ENCODE measurements at places on chromosomes 16 and 17. TPM values are rescaled to one million over a fixed set of nuclear protein-coding genes. Genes with fewer than 3 reads are reported as not detected.

SLC6A2 gene
- total RNA-seq, result not detected

GRCh38 chr17:1123921-1124715, 55.7 kb downstream of the ABR start:
- no peak for DNase-seq

DNA sequence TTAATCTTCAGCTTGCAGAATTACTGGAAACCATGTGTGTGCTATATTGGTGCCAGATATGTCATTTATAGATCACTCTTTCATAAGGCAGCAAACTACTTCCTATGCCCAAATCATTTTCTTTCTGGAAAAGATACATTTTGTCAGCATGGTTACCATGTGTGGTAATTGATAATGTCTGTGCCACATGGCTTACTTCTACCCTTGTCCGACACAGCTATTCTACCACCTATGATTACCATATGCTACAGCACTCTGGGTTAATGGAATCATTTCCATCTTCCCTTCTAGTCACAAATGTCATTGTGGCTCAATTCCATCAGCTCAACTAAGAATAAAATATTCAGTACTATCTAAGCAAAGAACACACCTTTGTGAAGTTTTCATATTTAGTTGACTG, 8.0 kb upstream of the PPM1E start:
- DNase-seq, result no peak

GRCh38 chr17:42508426-42509165, 27.4 kb upstream of the NAGLU start:
- no peak for DNase-seq

- DNase-seq, result no peak
Observed at GRCh38 chr16:14026572-14027285, 44.4 kb upstream of the MRTFB start.

DNA sequence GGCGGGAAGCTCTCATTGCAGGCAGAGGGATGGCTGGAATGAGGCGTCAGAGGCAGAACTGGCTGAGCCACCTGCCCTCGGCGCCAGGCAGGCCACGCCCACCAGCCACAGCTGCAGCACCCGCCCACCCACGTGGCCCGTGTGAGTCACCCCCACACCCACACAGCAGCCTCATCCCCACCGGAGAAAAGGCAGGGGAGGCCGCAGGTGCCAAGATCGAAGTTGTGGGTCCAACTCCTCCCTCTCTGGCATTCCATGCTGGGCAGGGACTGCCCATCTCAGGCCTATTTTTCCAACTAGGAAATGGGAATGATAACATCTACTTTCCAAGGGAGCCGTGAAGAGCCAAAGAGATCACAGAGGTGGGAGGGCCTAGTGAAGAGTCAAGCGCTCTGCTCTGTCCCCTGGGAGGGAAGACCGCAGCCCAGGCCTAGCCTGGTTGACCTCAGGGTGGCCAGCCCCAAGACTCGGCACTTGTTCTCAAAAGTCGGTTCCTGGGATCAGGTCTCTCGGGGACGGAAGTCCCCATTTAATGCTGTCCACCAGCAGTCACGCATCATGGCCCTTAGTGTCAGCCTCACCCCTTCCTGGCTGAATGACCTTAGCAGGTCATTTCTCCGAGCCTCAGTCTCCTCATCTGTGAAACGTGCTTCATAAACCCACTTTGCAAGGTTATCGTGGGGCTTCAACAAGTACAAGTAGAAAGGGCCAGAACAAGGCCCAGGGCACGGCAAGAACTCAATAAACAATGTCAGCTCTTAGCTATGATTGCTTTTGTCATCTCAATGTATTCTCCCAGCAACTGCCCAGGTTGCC, at the start of gene TRPV3:
TRPV3 (minus strand) TSS at position 45 of the 816 bp plus-strand sequence. CDS start 2,962 bp downstream, outside the sequence.
- no peak for DNase-seq

GRCh38 chr17:550041-550398, 164.6 kb downstream of the VPS53 start:
- DNase-seq, result no peak

DNA sequence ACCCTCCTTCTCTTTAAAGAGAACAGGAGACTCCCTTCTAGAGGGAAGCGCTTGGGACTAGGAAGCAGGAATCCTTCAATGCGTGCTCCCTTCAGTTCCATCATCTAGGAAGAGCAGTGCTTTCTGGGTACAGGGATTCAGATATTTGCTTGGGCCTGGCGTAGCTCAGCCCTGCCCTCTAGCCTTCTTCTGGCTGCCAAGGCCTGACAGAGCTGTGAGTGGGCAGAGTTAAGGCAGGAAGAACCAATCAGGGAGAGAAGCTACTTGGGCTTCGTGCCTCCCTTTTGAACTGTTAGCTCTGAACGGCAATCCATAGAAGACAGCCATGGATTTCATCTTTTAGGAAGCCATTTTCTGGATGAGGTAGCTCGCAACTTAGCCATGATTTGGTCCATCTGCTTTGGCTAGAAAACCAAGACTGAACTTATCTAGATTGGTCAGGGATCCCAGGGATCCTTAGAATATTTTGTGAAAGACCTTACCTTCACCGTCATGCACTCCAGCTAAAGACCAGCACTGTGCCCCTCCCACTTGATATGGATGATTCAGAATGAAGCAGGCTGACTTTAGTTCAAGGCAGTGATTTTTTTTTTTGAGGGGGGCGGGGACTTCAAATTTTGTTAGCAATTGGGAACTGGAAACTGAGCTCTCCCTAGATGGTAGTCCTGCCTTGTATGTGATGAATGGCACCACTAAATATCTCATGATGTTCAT, 2.5 kb upstream of the CORO6 start:
- DNase-seq, result no peak

MYH2 gene
- total RNA-seq, result not detected

OR1A1 gene
- not detected for total RNA-seq

GRCh38 chr16:52552643-52553042, 5.7 kb upstream of the TOX3 start:
- peak; percentile 66 for DNase-seq

DNA sequence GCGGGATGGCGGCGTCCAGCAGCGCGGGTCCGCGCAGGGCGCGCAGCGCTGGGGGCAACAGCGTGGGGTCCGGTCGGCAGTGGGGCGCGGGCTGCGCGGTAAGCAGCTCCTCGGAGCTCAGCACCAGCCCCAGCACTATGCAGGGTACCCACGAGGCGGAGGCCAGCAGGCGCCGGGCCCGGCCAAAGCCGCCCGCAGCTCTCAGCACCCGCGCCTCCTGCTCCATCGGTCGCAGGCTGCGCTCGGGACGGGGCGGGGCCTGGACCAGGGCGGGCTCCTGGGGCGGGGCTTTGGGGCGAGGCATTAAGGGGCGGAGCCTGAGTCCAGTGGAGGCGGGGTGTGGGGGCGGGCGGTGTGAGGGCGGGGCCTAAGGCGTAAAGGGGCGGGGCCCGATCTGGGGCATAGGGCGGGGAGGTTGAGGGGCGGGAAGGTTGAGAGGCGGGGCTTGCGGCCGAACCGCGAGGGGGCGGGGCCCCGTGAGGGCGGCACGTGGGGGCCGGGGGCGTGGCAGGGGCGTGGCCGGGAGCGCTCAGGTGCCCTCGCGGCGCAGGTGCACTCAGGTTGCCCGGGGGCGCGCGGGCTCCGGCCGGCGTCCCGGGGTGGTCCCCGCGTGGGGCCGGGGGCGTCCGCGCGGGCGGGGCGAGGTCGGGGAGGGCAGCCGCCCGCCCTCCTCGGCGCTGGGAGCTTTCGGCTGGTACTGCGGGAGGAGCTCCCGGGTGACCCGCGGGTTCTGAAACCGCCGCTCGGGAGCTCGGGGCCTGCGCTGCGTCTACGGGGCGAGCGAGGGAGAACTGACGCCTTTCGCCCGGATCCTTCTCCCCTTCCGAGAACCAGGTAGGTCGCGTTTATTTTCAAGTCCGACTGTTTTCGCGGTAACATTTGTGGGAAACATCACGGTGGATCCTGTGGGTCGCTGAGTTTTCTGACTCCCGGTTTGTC, 1.4 kb upstream of the SLC22A31 start:
- no peak for DNase-seq

- no peak for DNase-seq
Observed at GRCh38 chr16:50709061-50709684, 15.8 kb downstream of the NOD2 start.
